Aorta (tissue), 5 donors: ENCODE measurements at places on chromosomes 13 and 19. TPM values are rescaled to one million over a fixed set of nuclear protein-coding genes. Genes with fewer than 3 reads are reported as not detected.

Gene PCSK4
- total RNA-seq: 3.1 TPM

Gene CD320
- 25.5 TPM for total RNA-seq

Gene MAP1S
- total RNA-seq: 60.1 TPM

Gene CYP2A6
- total RNA-seq: not detected

Gene APOC4
- not detected for total RNA-seq

Gene PLK5
- total RNA-seq: not detected

Gene ADM5
- total RNA-seq: 0.94 TPM

DNA sequence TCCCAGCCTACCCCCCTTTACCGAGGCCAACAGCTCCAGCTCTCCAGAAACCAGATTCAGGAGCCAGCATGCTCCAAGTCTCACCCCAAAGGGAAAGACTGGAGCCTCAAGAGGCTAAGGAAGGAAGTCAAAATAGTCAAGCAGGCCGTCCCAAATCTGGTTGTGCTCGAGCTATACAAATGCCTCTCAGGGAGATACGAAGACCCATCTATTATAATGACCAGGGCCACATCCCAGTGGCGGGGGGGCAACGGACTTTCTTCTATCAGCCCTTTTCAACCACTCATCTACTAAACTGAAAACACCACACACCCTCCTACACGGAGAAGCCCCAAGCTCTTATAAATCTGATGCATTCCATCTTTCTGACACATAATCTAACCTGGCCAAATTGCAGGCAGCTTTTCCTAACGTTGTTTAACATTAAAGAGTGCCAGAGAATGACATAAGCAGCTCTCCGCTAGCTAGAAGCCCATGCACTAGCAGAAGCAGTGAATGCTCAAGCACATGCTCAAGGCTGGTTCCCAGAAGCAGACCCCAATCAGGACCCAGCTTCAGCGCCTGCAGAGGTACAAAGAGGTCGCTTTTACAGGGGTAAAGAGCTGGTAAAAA, 104.6 kb upstream of the ZNF98 start:
- DNase-seq: no peak

DNA sequence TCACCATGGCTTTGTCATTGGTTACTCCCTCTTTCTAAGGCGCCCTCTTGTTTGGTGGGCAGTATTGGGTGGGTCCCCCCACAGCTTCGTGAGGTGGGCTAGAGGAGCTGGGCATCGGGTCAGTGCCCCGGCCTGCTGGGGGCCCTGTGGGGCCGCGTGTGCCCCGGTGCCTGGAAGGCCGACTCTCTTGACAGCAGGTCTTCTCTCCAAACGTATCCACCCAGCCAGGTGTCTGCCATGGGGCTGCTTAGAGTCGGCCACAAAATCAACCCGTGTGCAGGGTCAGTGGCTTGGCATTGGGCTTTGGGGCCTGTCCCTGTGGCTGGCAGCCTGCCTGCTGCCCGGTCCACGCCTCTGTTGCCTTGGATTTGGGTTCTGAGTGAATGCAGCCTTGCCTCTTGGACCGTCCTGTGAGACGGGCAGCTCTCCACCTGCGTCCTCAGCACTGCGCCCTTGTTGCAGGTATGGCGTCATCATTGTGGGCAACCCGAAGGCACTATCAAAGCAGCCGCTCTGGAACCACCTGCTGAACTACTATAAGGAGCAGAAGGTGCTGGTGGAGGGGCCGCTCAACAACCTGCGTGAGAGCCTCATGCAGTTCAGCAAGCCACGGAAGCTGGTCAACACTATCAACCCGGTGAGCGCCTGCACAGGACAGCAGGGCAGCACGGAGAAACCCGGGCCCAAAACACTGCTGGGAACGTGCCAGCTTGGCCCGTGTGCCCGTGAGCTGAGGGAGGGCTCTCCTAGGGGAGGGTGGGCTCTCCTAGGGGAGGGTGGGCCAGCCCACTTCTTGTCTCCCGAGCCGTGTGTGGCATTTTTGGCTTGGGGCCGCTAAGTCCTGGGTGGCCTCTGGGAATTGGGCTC, 31.4 kb downstream of the UPF1 start:
- no peak for DNase-seq

- no peak for DNase-seq
Observed at GRCh38 chr13:33276570-33276969, 9.0 kb downstream of the STARD13 start.

GRCh38 chr19:57719424-57719823, 8.0 kb downstream of the ZNF671 start:
- DNase-seq: no peak

GRCh38 chr13:46595136-46595884, 42.3 kb downstream of the LRCH1 start:
- DNase-seq: no peak

- DNase-seq: no peak
Observed at GRCh38 chr19:15871570-15871969, 26.3 kb downstream of the CYP4F2 start.

DNA sequence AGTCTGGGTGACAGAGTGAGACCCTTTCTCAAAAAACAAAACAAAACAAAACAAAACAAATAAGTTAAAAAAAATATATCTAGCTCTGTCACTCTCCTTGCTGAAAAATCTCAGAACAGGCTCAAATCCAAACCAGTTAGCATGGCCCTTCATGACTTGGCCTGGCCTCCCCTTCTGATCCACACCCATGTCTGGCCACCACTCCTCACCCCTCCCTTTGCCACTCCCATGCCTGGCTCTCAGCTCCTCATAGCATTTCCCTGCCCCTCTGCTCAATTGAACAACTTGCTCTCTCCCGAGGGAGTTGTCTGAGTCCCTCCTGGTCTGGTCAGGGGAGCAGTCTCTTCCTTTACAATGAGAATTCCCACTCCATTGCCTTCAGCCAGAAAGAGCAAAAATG, 4.0 kb upstream of the GSX1 start:
- no peak for DNase-seq

DNA sequence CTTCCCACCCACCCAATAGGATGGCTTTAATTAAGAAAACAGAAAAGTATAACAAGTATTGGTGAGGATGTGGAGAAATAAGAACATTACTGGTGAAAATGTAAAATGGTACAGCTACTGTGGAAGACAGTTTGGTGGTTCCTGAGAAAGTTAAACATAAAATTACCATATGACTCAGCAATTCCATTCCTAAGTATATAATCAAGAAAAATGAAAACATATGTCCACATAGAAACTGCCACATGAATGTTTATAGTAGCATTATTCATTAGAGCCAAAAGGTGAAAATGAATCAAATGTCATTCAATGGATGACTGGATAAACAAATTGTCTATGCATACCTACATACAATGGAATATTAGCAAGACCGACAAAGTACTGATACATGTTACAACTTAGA, 16.9 kb downstream of the DZIP1 start:
- DNase-seq: no peak

GRCh38 chr13:21371011-21371410, 88.1 kb downstream of the ZDHHC20 start:
- DNase-seq: no peak

DNA sequence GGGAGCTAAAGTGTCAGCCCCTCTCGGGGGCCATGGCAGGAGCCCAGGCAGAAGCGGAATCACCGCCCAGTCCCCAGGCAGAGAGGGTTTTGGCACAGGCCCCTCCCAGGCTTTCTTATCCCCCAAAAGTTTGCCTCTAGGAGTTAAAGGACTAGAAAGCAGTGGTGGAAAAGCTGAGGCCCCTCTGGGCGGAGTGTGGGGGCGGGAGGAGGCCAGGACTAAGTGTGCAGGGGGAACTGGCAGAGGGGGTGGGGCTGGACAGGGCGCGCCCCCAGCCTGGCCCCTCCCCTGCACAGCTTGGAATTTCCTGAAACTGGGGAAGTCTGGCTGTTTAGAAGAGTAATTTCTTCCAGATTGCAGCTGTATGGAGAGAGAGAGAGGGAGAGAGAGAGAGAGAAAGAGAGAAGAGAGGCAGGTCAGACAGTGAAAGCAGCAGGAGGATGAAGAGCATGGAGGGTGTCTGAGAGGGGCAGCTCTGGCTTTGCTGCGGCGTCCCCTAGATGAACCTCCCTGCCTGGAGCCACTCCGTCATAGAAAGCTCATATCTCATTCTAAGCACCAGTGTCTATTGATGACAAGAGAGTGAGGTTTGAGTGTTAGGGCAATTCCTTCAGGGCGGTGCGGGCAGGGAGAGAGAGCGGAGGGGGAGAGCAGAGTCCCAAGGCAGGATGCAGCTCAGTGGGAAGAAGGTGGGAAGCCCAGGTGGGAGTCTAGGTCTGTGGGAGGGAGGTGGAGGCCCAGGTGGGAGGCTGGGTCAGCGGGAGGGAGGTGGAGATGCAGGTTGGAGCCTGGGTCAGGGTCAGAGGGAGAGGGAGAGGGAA, at the start of gene CDC42EP5:
CDC42EP5 (minus strand) TSS at position 226 of the 821 bp plus-strand sequence. CDS start 7,749 bp downstream, outside the sequence.
- DNase-seq: peak; percentile 91

GRCh38 chr13:31896427-31896826, 135.1 kb upstream of the FRY start:
- no peak for DNase-seq

DNA sequence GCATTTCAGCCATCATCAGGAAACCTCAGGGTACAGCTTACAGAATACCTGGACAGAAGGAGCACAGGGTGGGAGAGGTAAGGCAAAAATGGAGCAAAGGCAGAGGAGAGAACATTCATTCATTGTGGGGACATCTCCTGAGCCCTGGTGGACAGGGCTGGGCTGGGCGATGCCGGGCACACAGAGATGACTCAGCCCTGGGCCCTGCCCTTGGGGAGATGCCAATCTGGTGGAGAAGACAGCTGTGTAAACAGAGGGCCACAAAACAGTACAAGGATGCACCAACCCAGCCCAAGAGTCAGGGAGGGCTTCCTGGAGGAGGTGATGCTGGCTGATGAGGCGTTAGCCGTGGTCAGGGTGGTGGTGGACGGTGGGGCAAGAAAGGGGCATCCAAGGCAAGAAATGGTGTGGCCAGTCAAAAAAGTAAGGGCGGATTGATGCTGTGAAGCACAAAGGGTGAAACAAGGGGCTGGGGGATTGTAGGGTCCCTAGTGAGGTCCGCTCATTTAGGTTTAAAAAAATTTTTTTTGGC, 3.6 kb upstream of the HAS1 start:
- DNase-seq: no peak

- DNase-seq: peak; percentile 91
Observed at GRCh38 chr19:12757544-12758274, 6.1 kb downstream of the BEST2 start.

DNA sequence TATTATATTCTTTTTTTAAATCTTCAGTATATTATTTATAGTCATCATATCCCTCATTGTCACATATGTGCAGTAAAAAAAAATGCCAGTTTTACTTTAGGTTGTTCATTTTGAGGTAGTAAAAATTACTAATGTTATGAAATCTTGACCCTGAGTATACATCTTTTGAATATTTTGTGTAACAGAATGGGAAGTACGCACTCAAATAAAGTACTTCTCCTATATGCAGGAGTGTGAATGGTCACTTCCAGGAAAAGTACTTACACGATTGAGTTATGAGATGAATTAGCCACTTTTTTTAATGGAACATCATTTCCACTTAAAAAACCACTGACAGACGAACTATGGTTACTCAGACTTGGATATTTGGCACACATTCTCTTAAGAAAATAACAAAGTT, 58.5 kb downstream of the C13orf42 start:
- no peak for DNase-seq

DNA sequence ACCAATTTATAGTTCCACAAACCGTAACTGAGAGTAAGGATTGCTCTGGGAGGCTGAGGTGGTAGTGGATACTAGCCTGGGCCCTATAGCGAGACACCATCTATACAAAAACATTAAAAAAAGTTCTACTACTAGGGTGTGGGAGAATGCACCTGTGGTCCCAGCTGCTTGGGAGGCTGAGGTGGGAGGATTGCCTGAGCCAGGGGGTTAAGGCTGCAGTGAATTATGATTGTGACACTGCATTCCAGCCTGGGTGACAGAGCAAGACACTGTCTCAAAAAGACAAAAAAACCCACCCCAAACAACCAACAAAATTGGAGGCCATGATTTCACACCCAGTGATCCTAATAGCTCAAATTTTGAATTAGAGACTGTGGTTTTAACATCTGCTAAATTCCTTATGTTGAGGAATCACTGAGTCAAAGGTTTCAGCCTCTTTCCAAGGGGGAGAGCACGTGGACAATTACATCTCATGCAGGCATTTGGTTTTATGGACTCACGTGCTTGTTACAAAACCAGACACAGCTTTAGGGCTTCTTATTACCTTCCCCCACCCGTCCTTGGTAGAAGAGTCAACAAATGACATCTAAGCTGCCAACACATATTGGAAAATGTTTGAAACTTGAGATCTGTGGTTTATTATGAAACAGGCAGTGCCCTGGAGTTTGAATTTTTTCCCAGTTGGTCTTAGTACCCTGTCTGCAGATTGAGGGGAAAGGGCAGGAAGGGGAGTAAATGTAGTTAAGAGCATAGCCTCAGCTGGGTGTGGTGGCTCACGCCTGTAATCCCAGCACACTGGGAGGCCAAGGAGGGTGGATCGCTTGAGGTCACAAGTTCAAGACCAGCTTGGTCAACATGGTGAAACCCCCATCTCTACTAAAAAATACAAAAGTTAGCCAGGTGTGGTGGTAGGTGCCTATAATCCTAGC, 18.5 kb downstream of the CYP2A6 start:
- no peak for DNase-seq

- no peak for DNase-seq
Observed at GRCh38 chr13:30039511-30039911, 189.1 kb upstream of the UBL3 start.

- no peak for DNase-seq
Observed at GRCh38 chr19:1424192-1424955, 13.8 kb upstream of the RPS15 start.

DNA sequence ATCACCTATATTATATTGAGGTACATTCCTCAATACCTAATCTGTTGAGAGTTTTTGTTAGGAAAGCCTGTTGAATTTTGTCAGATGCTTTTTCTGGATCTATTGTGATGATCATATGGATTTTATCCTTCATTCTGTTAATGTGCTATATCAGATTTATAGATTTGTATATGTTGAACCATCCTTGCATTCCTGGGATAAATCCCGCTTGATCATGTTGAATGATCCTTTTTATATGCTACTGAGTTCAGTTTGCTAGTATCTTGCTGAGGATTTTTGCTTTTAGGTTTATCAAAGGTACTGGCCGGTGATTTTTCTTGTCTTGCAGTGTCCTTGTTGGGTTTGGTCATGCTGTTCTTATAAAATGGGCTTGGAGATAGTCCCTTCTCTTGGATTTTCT, 12.0 kb upstream of the ZNF331 start:
- no peak for DNase-seq

DNA sequence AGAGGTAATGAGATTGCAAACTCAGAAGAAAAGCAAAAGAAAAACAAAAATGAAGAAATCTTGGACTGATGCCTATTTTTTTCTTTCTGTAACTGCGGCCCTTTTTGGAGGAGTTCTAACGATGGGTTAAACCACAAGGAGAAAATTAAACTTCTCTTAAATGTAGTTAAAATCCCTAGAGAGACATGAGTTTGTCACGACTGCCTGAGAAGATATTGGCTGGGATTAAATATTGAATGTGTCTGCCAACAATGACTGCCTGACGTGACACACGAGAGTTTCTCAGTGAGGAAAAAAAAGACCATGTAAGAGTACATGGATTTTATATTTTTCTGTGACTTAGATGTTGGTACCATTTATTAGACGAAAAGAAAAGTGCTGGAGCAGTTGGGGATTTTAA, 1013.4 kb downstream of the PCDH9 start:
- no peak for DNase-seq
